ENCODE measurements at places on chromosomes 12 and 14.
A peak's percentile ranks its signal among the peaks of the same experiment; 100 is the strongest.

DNA sequence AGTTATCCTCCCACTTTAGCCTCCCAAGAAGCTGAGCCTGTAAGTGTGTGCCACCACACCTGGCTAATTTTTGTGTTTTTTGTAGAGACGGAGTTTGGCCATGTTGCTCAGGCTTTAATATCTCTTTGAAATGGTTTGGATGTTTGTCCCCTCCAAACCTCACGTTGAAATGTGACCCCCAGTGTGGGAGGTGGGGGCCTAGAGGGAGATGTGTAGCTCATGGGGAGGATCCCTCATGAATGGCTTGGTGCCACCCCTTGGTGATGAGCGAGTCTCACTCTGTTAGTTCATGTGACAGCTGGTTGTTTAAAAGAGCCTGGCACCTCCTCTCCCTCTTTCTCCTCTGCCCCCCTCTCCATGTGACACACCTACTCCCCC, 23.6 kb upstream of the TTC7B start:
- no peak for DNase-seq

- DNase-seq = no peak
Observed at GRCh38 chr14:69617796-69618195, 6.4 kb downstream of the SUSD6 start.

DNA sequence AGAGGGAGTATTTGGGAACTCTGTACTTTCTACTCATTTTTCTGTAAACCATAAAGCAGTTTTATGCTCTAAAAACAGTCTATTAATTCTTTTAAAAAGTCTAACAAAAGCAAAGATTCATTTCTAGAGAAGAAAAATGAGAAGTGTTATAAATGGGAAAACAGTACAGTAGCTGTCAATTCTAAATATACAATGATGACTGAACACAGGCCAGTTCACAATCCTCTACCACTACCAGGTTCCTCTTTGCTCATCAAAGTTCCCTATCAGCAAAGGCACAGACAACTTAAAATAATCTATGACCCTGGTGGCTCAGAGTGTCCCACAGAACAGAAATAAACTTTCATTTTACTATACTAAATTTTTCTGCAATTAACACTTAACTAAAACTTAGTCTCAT, 12.5 kb downstream of the NAA25 start:
- no peak for DNase-seq

DNA sequence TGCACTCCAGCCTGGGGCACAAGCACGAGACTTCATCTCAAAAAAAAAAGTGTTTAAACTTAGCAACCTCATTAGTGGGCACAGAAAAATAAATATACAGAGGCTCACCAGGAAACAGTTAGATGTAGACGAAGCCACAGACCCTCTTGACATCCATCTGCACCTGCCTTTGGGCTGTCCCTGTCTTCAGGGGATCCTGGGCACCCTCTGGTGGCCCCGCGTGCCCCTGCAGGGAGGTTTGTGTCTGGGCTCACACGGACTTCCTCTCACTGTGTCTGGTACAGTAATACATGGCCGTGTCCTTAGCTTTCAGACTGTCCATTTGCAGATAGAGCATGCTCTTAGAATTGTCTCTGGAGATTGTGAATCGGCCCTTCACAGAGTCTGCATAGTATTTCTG, 916.5 kb downstream of the TMEM121 start:
- DNase-seq = peak; percentile 17

DNA sequence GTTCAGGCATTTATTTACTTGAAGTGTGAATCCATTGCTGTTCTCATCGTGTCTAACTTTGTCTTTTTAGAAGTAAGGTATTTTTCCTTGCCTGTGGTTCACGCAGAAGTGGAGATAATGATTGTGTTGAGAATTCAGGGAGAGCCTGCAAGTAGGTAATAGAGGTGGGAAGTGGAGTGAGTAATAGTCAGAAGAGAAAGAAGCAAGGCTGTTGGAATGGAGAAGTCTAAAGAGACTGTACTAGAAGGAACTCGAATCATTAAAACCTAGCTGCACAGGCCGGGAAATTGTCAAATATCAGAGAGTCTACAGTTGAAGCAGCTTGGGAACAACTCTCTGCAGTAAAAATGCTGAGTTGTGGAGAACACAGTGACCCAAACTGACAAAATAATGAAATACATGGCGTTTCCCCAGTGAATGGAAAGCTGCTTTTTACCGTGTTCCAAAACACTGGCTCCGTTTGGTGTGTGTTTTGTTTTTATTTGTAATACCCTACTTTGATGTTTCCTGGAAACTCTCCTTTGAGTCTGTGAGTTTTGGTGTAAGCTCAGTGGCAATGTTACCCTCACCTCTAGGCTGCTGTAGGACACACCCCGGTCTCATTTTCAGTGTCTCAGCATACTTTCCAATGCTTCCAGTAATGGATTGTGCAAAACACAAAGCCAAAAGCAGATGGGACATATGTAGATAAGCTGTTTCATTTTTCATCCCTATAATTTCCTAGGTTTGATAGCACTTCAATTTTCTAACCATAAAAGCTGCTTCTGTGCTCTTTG, 146.6 kb downstream of the CRADD start:
- no peak for DNase-seq

- no peak for DNase-seq
Observed at GRCh38 chr14:22718091-22718490, 48.4 kb upstream of the OXA1L start.

DNA sequence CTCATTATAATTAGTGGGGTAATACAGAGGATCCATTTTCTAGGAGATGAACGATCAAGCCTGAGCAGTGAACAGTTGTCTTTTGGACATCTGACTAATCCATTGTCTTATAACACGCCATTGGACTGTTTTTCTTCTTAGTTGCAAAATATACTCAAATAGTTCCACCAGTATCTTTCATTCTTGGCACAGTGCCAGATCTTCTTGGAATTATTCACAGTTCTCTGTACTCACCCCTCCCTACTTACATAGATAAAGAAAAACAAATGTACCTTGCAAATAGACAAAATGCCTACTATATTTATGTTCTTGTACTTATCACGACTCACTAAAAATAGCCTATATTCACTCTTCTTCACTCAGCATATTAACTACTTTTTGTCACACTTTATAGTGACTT, 3.8 kb downstream of the CBLN3 start:
- peak; percentile 89 for DNase-seq

DNA sequence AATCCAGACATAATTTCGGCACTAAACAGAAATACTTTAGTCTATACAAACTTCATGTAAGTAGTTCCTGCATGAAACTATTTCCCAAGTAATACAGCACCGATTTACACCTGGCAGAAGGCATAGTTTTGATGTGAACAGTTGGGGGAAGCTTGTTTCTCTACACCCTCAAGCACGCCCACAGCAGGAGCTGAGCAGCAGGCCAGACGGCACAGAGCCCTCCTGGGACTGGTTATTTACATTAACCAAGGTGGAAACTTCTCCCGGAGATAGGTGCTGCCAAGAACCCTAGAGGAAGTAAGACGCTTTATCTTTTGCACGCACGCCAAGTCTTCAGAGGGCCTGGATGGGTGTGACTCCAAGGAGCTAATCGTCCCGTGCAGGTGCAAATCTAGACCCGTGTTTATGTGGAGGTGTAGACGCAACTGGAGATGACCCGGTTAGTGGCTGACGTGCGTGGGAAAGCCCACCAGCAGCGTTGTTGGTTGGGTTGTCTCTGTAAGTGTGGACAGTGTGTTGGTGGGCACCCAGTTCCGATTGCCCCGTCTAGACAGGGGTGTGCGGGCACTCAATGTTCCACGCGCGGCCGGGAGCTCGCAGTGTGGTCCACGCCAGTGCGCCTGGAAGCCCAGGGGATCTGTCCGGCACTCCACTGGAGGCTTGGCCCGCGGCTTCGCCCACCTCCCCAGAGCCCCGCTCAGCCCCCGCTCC, 767 bp upstream of the TCP11L2 start:
- DNase-seq = peak; percentile 69

DNA sequence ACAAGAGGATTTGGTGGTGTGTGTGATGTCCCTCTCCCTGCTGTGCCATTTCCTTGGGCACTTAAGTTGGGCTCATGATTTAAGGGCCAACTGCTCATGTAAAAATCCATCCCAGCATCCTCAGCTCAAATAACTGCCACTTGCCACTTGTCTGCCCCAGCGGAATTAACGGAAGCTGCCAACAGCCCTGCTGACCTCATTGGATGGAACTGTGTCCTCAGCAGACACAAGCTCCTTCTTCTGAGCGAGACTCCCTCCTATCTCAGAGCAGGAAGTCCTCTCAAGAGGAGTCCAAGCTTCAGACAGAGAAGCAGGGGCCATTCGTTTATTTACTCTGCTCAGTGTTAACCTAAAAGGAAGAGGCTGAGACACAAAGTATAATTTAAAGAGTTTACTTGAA, 29.6 kb upstream of the PRMT8 start:
- no peak for DNase-seq

DNA sequence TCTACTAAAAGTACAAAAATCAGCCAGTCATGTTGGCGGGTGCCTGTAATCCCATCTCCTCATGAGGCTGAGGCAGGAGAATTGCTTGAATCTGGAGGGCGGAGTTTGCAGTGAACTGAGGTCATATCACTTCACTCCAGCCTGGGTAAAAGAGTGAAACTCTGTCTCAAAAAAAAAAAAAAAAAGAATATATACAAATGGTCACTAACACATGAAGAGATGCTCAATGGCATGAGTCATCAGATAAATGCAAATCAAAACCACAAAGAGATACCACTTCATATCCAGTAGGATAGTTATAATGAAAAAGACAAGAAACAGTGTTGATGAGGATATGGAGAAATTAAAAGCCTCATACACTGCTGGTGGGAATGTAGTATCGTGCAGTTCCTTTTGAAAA, 33.6 kb upstream of the METAP2 start:
- no peak for DNase-seq

GRCh38 chr14:21861153-21861552, 187.5 kb upstream of the OR4E1 start:
- DNase-seq = no peak

GRCh38 chr12:112303004-112303403, 79.2 kb downstream of the HECTD4 start:
- peak; percentile 71 for DNase-seq

DNA sequence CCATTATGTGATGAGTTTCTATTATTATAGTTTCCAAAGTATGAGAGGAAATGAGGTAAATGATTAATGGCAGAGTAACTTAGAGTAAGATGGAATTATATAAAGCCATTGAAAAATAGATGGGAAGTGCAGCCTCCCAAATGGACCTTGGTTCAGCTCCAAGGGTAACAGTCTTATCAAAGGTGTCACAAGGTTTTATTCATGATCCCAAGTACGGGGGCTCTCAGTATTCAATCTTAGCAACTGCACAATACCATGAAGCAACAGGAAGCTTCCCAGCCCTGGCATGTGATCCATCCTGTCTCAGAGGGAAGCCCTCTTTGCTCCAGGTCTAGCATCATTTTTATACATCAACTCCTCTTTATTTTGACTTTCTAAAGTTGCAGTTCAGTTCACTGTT, 948.2 kb downstream of the GALC start:
- DNase-seq = no peak

DNA sequence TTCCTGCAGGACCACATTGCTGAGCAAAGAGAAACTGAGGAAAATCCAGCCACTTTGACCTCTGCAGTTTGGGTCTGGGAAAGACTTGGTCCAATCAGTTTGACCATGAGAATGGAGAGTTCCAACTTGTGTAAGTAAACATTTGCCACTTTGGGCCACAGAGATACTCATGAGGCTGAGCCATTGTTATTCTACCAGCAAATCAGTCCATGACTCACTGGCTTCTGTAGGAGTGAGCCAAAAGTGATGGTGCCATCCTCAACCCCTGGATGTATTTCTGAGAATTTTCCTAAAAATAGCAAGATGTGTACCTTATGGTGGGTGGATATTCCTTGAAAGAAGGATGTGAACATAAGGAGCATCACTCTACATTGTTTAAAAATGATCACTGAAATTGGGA, 192.9 kb upstream of the OR4E1 start:
- no peak for DNase-seq

DNA sequence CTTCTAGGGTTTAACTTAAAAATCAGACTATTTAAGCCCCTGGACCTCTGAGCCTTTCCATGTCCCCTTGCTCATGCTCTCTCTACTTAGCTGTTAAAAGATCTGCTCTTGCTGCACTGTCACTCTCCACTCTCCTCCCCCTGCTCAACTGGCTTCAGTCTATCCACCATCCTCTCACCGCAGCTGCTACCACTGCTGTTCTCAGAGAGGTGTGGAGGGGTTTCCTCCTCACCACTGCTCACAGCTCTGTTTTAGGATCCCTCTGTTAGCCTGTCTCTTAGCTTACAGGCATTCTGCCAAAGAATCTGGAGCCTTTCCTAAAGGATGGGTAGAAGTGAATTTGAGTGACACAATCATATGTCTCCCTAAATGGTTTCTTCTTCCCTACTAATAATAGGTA, 43.7 kb upstream of the ATP2B1 start:
- DNase-seq = no peak

- DNase-seq = peak; percentile 90
Observed at GRCh38 chr12:55940065-55940732, 9.2 kb downstream of the DGKA start.

- DNase-seq = no peak
Observed at GRCh38 chr14:60482743-60483142, 3.1 kb downstream of the C14orf39 start.

DNA sequence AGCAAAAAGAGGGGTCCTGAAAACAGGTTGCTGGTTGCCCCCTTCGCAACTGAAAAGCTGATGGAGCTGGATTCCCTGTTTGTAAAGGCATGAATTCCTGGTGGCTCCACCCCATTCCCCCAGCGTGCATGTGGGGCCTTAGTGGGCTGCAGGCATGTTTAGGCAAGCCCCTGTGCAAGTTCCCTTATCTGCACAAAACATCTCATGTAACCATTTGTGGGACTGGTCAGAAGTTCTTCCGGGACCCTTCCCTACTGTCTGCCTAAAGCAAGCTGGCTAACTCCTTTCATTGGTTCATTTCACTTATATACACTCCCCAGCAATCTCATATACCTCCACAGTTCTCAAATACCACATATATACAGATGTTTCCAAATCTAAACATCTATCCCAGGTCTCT, 24.0 kb upstream of the HIGD1C start:
- DNase-seq = no peak

- DNase-seq = no peak
Observed at GRCh38 chr14:88535149-88535548, 19.7 kb downstream of the PTPN21 start.

DNA sequence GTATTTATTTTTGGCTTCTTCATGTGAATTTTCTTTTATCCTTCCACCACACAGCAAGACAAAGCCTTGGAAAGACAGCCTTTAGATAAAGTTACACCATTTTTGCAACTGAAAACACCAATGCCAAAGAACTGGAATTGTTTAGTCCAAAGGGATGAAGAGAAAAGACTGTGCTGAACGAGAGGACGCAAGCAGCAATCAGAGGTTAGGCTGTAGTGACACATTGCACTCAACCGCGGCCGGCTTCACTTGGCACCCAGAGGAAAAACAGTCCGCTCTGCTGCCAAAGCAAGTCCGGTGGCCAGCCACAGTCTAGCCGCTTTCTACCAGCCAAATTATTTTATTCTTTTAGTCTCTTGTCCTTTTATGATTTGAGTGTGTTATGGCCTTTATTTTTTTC, 49.1 kb upstream of the KCNJ8 start:
- no peak for DNase-seq

All from CD4-positive, alpha-beta T cell treated with Interleukin-2 at 100 ng/mL for 4 hours (primary cell).